Immature natural killer cell (primary cell): ENCODE measurements at places on chromosomes 3 and 15.

DNA sequence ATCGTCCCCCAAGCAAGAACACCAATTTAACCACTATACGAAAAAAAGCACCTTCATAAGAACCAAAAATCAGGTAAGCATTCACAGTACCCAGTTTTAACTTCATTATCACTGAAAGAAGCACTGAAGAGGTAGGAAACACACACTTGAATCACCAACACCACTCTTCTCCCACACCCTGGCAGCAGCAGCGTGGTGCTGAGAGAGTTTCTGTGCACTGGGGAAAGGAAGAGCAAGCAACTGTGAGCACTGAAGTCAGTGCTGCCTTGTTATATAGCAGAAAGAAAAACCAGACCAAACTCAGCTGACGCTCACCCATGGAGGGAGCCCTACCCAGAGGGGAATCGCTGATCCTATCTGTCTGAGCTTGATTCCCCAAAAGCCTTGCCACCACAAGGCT is 98.2 kb downstream of the DMXL2 start:
- no peak for DNase-seq

- no peak for DNase-seq
Observed at GRCh38 chr15:56523521-56523920, 58.6 kb upstream of the MNS1 start.

DNA sequence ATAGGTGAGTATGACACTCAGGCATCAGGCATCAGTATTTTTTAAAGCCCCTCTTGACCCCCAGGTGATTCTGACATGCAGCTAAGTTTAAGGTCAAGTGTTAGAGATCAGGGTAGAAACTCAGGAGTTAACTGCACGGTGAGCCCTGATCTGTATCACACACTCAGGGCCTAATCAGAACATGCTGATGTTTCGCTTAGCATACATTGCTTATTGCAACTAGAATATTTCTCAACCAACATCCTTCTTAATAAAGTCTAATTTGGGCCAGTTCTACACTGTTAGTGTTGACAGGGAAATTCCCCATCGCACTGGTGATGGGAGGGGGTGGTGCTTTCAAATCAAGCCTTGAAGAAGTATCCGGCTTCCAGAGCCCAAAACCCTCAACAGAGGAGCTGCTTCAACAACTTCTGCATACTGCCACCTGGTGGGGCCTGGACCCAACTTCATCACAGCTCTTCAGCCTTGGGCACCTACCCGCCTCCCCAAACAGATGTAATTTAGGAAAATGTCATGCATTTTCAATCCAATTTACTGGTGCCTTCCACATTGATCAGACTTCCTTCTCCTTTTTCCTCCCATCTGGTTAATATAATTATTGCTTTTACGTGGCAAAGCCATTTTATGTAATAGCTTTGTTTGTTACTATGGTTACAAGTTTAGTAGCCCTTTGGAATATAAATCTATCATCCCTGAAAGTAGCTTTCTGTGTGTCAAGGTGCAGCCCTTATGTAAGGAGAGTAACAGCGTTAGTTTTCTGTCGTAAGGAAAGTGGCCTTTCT is 312.2 kb downstream of the RORA start:
- DNase-seq: peak; percentile 79

DNA sequence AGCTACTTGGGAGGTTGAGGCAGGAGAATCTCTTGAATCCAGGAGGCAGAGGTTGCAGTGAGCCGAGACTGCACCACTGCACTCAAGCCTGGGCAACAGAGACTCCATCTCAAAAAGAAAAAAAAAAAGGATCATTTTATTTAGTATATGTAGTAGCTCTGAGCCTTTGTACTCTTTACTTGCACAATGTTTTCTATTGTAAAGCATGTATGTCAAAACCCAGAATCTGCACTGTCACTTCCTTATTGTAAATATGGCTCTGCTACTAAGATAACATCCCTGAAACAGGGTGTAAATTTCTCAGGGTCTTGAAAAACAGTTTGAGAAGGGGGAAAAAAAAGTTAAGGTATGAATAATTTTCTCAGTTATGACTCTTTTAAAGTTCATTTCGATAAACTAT is 35.1 kb downstream of the SLMAP start:
- DNase-seq: no peak

GRCh38 chr15:68028888-68029207 is 25.3 kb upstream of the PIAS1 start:
- DNase-seq: no peak

DNA sequence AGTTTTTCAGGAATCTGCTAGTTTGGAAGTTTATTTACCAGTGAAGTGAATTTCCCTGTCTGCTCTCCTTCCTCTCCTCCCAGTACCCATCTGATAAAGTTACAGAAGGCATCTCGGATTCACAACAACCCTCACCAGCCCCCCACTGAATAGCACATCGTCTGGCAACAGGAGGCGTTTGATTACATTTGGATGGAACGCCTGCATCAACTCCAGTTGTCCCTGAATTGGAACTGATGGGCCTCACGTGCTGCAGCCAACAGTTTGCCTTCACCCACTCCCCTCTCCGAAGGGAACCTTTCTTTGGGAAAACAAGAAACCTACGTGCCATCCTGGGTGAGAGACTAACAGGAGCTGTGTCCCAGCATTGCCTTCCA is 59.5 kb upstream of the BCL6 start:
- no peak for DNase-seq

DNA sequence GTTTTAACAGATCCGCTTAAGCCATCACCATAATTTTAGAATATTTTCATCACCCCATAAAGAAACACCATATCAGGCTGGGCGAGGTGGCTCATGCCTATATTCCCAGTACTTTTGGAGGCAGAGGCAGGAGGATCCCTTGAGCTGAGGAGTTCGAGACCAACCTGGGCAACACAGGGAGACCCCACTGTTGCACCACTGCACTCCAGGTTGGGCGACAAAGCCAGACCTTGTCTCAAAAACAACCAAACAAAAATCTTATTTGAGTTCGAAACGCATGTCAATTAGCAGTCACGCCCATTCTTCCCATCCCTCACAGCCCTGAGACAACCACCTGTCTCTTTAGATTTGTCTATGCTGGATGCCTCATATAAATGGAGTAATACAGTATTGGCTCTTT is 119.9 kb downstream of the KLF13 start:
- no peak for DNase-seq

- no peak for DNase-seq
Observed at GRCh38 chr15:82548700-82549099, 8.4 kb upstream of the RPS17 start.

DNA sequence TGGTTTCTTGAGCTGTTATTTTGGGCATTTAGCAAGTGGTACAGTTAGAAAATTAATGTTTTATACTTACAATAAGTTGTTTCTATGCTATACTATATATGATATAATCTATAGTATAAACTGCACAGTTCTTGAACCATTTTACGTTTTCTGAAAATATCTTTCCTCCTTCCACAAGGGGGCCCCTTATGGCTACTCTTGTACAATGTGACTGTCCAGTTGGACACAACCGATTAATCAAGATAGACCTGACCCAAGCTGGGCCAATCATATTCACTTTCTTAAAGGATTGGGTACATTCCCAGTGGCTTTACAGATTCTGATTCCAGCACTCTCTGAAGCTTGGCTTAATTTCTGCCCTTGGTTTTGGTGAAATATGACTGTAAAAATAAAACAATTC is 953.4 kb downstream of the AGBL1 start:
- DNase-seq: no peak

DNA sequence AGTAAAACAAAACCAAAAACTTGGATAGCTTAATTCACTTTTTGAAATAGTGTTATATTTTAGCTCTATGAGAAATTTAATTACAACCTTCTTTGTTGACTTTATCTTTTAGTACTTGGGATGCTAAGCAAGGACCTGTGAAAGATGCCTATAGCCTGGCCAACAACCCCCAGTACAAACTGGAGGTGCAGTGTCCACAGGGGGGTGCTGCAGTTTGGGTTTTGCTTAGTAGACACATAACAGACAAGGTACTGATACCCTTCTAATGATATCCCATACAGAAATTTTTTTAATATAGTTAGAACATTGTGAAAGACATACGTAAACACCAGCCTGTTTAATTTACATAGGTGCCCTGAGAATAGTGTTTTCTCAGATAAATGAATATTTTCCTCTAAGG is 35.3 kb downstream of the CAPN7 start:
- peak; percentile 35 for DNase-seq

GRCh38 chr3:51966016-51966415 is 1.2 kb downstream of the PCBP4 start:
- no peak for DNase-seq

GRCh38 chr3:8990266-8991215 is 27.3 kb upstream of the RAD18 start:
- DNase-seq: no peak

GRCh38 chr3:16378415-16378814 is 113.4 kb downstream of the OXNAD1 start:
- DNase-seq: no peak

DNA sequence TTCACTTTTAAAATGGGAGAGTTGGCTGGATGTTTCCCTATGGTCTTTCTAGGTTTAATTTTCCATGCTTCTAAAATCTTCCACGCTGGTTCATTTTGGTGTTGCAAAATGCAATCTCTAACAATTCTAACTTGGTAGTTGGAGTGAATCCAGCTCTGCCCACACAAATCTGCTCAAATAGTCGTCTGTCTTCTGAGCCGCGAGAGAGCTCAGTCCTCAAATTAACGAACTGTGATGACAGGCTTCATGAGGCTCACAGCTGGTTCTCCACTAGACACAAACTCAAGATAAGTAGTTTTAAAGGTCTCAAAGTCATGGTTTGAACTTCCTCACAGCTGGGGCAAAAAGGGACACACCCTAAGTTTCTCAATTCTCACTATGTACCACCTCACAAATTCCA is 178.6 kb upstream of the LYSMD4 start:
- no peak for DNase-seq

- no peak for DNase-seq
Observed at GRCh38 chr3:13379201-13379830, 40.8 kb downstream of the NUP210 start.
